ENCODE measurements at places on chromosomes 3 and 15. TPM values are rescaled to one million over a fixed set of nuclear protein-coding genes. Genes with fewer than 3 reads are reported as not detected.
A peak's percentile ranks its signal among the peaks of the same experiment; 100 is the strongest.

The PLA2G4D gene
- not detected for total RNA-seq

The GTPBP8 gene
- total RNA-seq, result 21.6 TPM

The MME gene
- 6.5 TPM for total RNA-seq

The ECE2 gene
- total RNA-seq, result 0.45 TPM

The SLC24A5 gene
- total RNA-seq, result not detected

The CPN2 gene
- total RNA-seq, result not detected

- H3K27ac ChIP-seq, result no peak overlapping the region
- H3K4me1 ChIP-seq, result no peaks in the 10 kb centered on the region
- DNase-seq, result no peak
Observed at GRCh38 chr3:145175626-145176025, 985.4 kb downstream of the PLOD2 start.

GRCh38 chr3:170642882-170643601 is 57.2 kb upstream of the SLC7A14 start:
- H3K27me3 ChIP-seq, result no peaks in the 10 kb centered on the region
- H3K4me1 ChIP-seq, result peaks cover 9% of the 10 kb centered on the region
- no peak overlapping the region for H3K27ac ChIP-seq
- no peaks in the 10 kb centered on the region for H3K36me3 ChIP-seq

GRCh38 chr15:57377478-57377847 is 1.2 kb downstream of the CGNL1 start:
- H3K36me3 ChIP-seq, result no peaks in the 10 kb centered on the region
- H3K27me3 ChIP-seq, result no peaks in the 10 kb centered on the region
- H3K27ac ChIP-seq, result no peak overlapping the region
- DNase-seq, result no peak

- H3K4me3 ChIP-seq, result no peak overlapping the region
- H3K27me3 ChIP-seq, result no peaks in the 10 kb centered on the region
- H3K27ac ChIP-seq, result no peak overlapping the region
Observed at GRCh38 chr3:54165865-54166264, 43.5 kb downstream of the CACNA2D3 start.

DNA sequence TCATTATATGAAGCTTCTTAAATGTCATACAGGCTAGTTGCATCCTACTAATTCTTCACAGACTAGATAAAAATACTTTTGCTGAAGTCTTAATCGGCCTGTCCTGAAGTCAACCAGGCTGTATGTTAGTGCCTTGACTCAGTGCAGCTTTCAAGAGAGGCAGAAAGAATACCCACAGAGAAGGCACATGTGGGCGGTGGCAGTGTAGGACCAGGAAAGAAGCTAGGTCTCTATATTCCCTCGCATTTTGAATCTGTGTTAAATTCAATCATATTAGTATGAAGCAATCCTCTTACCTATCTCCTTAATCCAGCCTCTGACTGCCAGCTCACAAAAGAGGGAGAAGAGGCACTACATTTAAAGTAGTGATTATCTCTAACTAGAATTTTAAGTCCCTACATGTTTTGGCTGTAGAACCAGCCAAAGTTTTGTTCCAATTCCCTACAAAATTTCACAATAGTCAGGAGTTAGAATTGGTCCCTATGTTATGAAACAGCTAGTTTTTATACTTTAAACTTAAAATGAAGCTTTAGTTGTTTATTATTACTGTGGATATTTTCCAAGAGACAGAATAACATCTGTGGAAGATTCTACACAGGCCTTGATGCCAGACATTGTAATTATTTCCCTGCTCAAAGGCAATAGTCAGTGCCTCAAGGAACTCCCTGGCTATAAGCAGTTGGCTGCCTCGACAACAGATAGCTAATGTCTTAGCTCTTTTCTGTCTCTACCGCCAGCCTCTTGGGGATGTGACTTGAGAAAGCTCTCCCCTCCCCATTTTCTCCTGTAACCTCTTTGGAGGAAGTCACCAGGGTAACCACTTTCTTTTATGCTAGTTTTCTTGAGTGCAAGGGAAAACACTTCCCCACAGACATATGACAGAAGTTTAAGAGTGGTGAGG is 31.9 kb downstream of the CRTC3 start:
- no peaks in the 10 kb centered on the region for H3K27me3 ChIP-seq
- DNase-seq, result no peak
- H3K4me3 ChIP-seq, result no peak overlapping the region
- peaks cover 88% of the 10 kb centered on the region for H3K4me1 ChIP-seq
- H3K36me3 ChIP-seq, result no peaks in the 10 kb centered on the region
- peak overlapping the region; percentile 85 for H3K27ac ChIP-seq

GRCh38 chr3:72818092-72818773 is 30.0 kb downstream of the SHQ1 start:
- H3K27me3 ChIP-seq, result no peaks in the 10 kb centered on the region
- no peak overlapping the region for H3K4me3 ChIP-seq
- no peak overlapping the region for H3K27ac ChIP-seq
- no peak for DNase-seq
- peaks cover 23% of the 10 kb centered on the region for H3K4me1 ChIP-seq

GRCh38 chr3:24929521-24929920 is 434.9 kb upstream of the THRB start:
- no peak overlapping the region for H3K27ac ChIP-seq
- H3K4me3 ChIP-seq, result no peak overlapping the region
- no peaks in the 10 kb centered on the region for H3K36me3 ChIP-seq

DNA sequence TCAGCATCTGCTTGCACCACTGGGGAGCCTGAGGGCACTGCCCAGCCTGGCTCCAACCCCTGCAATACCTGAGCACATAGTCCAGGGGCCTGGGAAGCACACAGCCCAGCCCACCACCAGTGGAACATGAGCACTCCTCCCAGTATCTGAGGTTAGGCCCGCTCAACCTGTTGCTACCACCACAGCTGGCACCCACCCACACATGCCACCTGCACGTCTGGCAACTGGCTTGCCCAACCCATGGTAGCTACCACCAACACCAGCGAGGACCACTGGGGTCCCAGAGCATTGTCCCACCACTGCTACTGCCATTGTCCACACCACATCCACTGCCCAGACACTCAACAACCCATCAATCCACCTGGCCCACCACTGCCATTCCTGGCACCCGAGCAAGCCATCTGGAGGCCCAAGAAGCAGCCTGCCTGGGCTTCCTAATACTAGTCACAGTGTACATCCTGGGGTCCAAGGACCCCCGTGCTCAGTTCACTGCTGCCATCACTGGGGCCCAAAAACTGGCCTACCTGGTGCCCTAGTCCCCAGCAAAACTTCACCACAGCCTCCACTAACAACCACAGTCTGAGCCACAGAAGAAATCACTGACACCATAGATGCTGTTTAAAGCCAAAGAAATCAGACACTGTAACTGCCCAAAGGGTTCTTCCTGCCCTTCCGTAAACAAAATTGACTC is 62.1 kb upstream of the TBC1D23 start:
- DNase-seq, result peak; percentile 77
- H3K4me3 ChIP-seq, result no peak overlapping the region
- no peaks in the 10 kb centered on the region for H3K36me3 ChIP-seq

GRCh38 chr3:52350416-52350815 is 34.3 kb downstream of the DNAH1 start:
- H3K27me3 ChIP-seq, result no peaks in the 10 kb centered on the region
- no peak overlapping the region for H3K27ac ChIP-seq
- no peak for DNase-seq
- no peak overlapping the region for H3K4me3 ChIP-seq
- peaks cover 22% of the 10 kb centered on the region for H3K4me1 ChIP-seq

GRCh38 chr3:46276497-46277099 is 34.3 kb downstream of the CCR3 start:
- no peak overlapping the region for H3K4me3 ChIP-seq
- no peaks in the 10 kb centered on the region for H3K27me3 ChIP-seq

- H3K4me1 ChIP-seq, result no peaks in the 10 kb centered on the region
- H3K36me3 ChIP-seq, result no peaks in the 10 kb centered on the region
- DNase-seq, result no peak
- H3K4me3 ChIP-seq, result no peak overlapping the region
Observed at GRCh38 chr3:99468918-99469317, 169.5 kb upstream of the COL8A1 start.

GRCh38 chr3:40765884-40766283 is 241.1 kb downstream of the ZNF621 start:
- DNase-seq, result peak; percentile 87
- no peak overlapping the region for H3K4me3 ChIP-seq
- H3K27me3 ChIP-seq, result no peaks in the 10 kb centered on the region
- peaks cover 31% of the 10 kb centered on the region for H3K4me1 ChIP-seq
- no peaks in the 10 kb centered on the region for H3K36me3 ChIP-seq

GRCh38 chr3:52633786-52634185 is 51.9 kb downstream of the PBRM1 start:
- H3K27me3 ChIP-seq, result no peaks in the 10 kb centered on the region
- H3K36me3 ChIP-seq, result peaks cover 62% of the 10 kb centered on the region
- no peak for DNase-seq
- H3K4me3 ChIP-seq, result no peak overlapping the region
- H3K27ac ChIP-seq, result no peak overlapping the region

GRCh38 chr3:149585401-149585726 is 72.5 kb downstream of the WWTR1 start:
- H3K27ac ChIP-seq, result no peak overlapping the region
- H3K4me3 ChIP-seq, result no peak overlapping the region
- no peaks in the 10 kb centered on the region for H3K36me3 ChIP-seq
- H3K4me1 ChIP-seq, result peaks cover 61% of the 10 kb centered on the region
- no peak for DNase-seq

DNA sequence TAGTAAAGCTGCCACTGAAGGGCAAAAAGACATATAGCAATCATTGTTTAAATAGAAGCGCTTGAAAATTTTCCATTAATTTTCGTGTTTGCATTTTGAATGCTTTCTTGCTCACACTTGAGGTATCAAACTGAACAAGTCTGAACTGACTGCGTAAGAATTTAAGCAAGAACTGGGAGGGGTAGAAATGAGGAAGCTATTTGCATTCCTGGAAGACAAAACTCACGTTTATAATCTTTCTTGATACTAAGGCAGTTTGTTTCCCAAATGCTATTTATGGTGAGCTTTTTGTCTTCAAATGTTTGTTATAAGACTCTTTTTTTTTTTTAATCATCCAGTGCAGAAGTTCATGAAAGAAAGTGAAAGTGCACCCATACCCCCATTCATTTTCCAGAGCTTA is 499.8 kb upstream of the TPRG1 start:
- H3K27me3 ChIP-seq, result no peaks in the 10 kb centered on the region
- H3K27ac ChIP-seq, result no peak overlapping the region

- no peak for DNase-seq
- peak overlapping the region; percentile 98 for H3K27ac ChIP-seq
- H3K4me3 ChIP-seq, result peak overlapping the region; percentile 92
- peaks cover 10% of the 10 kb centered on the region for H3K36me3 ChIP-seq
- H3K27me3 ChIP-seq, result no peaks in the 10 kb centered on the region
Observed at GRCh38 chr3:9395570-9396300, 1.7 kb upstream of the SETD5 start.

- DNase-seq, result peak; percentile 4
- no peak overlapping the region for H3K4me3 ChIP-seq
- H3K27me3 ChIP-seq, result no peaks in the 10 kb centered on the region
- H3K27ac ChIP-seq, result no peak overlapping the region
Observed at GRCh38 chr3:125110016-125110875, 54.4 kb upstream of the HEG1 start.

- DNase-seq, result no peak
- no peak overlapping the region for H3K27ac ChIP-seq
- peaks cover 18% of the 10 kb centered on the region for H3K4me1 ChIP-seq
- H3K36me3 ChIP-seq, result no peaks in the 10 kb centered on the region
- no peak overlapping the region for H3K4me3 ChIP-seq
- H3K27me3 ChIP-seq, result no peaks in the 10 kb centered on the region
Observed at GRCh38 chr3:16130066-16130465, 44.4 kb upstream of the GALNT15 start.

All from esophagus muscularis mucosa (tissue), 4 donors.